ENCODE measurements at places on chromosomes 4 and X. TPM values are rescaled to one million over a fixed set of nuclear protein-coding genes. Genes with fewer than 3 reads are reported as not detected.

The DOCK11 gene
- 2.6 TPM for total RNA-seq

The IQCM gene
- not detected for total RNA-seq

The HMGB3 gene
- 7.5 TPM for total RNA-seq

The UCHL1 gene
- total RNA-seq, result 61.5 TPM

The DIPK2B gene
- 7.4 TPM for total RNA-seq

DNA sequence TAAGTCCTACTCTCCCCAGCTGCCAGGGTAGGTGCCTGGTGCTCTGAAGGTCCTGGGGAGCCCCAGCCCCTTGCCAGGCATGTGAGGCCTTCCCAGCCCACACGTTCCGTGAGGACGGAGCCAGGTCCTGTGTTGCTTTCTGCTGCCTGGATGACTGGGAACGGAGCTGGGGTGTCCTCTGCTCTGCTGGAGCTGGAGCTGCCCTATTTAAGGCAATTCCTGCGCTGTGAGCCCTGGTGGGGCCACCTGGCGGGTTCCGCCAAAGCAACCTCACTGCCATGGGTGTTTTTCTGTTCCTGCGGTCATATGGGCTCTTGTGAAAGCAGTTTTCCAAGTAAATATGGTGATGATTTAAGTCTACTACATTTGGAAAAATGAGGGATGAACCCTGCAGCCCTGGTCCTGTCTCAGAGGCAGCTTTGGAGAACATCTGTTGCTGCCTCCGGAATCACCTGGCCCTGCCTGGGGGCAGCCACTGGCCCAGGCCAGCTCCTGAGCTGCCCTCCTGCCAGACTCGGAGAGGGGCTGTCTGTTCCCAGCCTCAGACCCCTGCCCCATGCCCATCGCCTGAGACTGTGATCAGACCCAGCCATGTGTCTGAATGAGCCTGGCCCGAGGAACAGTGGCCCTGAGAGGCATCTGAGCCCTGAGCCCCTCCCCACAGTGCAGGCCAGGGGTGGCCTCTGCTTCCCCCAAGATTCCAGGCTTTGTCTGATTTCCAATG, 33.2 kb downstream of the FGFRL1 start:
- DNase-seq, result no peak

DNA sequence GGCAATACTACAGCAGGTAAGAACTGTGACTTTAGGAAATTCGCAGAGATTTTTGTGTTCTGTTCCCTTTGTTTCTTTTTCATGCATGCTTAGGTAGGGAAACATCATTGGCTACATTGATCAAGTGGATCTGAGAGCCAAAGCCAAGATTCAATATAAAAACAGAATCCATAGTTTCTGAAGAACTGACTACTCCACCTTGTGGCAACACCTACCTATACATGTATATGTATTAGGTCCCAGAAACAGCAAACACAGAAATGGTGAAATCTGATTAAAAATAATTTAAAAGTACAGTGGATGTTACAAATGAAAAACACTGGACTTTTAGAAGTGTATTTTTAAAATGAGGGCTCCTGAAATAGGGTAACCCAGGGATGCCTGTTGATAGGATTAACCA, 322.6 kb upstream of the MAOA start:
- no peak for DNase-seq

Data from prostate gland (tissue), 2 donors.